ENCODE measurements at places on chromosomes 12 and 14.

GRCh38 chr14:85714069-85714468 lies 184.1 kb downstream of the FLRT2 start:
- DNase-seq = no peak

DNA sequence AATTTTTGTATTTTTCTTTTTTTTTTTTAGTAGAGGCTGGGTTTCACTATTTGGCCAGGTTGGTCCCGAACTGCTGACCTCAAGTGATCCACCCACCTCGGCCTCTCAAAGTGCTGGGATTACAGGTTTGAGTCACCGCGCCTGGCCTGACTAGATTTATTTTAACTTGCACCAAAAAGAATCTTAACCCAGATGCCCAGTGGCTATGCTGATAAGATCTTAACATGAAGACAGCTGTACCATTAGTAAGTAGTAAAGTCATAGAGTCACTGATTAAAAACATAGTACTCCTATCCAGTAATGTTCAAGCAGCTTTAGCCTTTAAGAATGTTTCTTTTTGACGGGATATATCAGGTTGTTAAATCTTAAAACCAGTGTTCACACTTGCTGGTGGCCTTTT lies 1061.8 kb upstream of the FLRT2 start:
- no peak for DNase-seq

DNA sequence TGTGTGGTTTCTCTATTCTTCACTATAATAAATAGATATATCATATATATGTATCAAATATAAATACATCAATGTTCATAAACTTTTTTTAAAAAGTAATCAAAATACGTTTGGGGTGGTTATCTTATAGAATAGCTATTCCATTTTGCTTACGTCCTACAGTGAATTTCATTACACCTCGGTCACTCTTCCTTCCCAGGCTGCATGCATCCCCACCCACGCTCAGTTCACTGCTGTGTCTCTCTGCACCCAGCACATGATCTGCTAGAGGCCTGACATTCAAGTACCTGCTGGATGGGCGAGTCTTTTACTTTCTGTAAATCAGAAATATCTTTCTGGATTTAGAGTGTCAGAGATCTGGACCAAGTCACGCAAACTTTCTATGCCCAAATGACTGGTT lies 3.6 kb downstream of the STX2 start:
- DNase-seq = no peak

- DNase-seq = no peak
Observed at GRCh38 chr14:99937475-99938244, 127.6 kb upstream of the EVL start.

DNA sequence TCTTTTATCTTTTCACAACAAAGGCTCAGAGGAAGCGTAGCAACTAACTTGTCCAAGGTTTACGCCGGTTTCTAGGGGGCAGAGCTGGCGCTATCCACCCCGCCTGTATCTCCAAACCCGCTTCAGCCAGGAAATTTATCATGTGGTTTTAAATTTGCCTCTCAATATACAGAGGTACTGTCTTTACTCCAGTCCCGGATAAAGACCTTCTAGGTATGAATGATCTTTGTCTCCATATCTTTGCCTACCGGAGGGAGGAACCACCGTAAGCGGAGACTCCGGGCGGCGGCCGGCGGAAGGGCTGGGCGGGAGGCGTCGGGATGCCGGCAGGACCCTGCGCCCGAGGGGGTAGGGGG lies 693 bp upstream of the RIMKLB start:
- peak; percentile 44 for DNase-seq

DNA sequence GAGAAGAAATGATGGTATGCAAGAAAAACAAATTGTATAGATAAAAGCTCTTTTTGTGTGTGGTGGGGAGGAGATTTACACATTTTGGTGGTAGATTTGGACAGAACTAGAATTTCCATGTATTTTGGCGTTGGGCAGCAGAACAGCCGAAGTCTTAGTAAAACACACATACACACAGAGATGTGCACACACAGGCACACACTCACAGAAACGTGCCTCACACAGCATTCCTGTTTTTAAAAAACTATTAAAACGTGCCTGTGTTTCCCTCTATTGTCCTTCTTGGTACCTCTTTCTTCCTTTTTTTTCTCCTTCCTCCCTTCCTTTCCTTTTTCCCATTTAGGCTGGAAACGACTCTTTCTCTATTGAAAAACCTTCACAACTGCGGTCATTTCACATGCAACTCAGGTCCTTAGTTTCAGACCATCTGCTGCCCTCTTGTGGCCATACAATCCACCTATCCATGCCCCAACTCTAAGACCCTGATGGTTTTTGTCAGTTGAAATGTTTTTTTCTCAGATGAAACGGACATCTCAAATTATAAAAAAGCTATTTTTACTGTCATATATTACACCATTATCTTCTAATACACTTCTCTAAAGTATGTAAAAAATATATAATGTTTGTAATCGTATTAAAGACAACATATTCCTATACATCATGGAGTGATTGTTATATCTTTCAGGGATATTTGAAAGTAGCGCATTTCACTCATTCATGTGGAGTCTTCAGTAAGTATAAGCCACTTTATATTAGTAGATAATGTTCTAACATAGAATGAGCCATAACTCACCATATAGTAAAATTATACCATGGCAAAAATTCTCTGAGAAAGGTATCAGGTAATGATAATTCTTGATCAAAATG lies 386.7 kb upstream of the NOVA1 start:
- DNase-seq = peak; percentile 2

DNA sequence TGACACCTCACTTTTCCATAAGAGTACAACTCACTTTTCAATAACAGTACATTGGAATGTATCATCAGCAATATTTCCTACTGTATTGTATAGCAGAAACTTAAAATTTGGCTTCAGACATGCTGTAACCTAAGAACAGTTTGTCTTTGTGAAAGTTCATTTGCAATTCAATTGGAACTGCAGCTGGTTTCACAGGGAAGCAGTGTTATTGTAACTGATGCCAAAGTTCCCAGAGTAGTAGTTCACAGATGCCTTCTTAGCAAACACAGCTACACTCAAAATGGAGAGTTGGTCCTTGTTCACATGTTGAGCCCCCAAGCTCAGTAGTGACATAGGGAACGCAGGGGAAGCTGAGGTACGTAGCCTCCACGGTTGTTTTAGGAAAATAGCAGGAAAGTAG lies 23.3 kb downstream of the PPP1R36 start:
- DNase-seq = no peak

GRCh38 chr12:96404696-96405095 lies 4.5 kb upstream of the CDK17 start:
- DNase-seq = no peak

DNA sequence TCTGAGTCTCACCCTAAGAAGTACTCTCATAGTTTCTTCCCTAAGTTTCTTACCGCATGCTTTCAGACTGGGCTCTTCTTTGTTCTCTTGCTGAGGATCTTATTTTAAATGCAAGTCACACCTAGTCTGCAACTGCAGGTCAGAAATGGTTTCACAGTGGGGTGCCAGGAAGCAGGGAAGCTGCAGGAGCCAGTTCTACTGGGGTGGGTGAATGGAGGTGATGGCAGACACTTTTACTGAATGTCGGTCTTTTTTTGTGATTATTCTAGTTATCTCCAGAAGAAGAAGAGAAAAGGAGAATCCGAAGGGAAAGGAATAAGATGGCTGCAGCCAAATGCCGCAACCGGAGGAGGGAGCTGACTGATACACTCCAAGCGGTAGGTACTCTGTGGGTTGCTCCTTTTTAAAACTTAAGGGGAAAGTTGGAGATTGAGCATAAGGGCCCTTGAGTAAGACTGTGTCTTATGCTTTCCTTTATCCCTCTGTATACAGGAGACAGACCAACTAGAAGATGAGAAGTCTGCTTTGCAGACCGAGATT lies 1.7 kb downstream of the FOS start:
- no peak for DNase-seq

- DNase-seq = no peak
Observed at GRCh38 chr12:132493482-132494178, 3.7 kb downstream of the FBRSL1 start.

- DNase-seq = no peak
Observed at GRCh38 chr12:19209661-19210060, 80.1 kb downstream of the PLEKHA5 start.

- DNase-seq = no peak
Observed at GRCh38 chr14:103516426-103517173, 6.0 kb downstream of the CKB start.

Measured in AG08396 (cell line).